ENCODE measurements at places on chromosomes 11 and 22.

DNA sequence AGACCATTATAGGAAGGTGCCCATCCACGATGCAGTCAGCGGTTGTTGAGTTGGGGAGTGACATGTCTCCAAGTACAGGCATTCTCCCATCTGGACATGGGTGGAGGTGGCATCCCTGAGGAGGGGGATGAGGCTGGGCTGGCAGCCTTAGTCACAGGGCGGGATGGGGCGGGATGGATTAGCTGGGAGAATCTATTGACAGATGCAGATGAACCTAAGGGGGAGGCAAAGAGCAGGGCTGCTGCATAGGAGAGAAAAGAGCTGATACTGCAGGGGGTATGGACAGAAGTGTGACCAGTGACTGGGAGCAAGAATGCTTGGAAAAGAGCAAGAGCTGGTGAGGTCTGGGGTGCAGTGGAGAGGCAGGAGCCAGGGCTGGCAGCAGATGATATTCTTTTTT, 42.7 kb downstream of the SCN3B start:
- no peak for DNase-seq

DNA sequence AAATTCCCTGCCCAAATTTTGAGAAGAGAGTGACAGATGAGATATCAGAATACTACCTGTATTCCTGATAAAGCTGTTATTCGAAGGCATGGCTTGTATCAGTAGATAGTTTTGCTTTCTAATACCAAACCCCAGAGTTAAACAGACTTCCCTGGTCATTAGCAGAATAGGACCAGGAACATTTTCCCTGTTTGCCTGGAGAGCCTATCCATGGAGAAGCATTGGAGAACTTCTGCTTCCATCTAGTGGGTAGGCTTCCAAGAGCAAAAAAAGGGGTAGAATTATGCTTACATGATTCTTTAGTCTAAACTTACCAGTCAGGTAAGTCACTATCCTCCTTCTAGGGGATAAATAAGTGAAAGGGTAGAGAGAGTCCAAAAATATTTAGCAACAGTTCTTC, 14.2 kb downstream of the PDE3B start:
- no peak for DNase-seq

DNA sequence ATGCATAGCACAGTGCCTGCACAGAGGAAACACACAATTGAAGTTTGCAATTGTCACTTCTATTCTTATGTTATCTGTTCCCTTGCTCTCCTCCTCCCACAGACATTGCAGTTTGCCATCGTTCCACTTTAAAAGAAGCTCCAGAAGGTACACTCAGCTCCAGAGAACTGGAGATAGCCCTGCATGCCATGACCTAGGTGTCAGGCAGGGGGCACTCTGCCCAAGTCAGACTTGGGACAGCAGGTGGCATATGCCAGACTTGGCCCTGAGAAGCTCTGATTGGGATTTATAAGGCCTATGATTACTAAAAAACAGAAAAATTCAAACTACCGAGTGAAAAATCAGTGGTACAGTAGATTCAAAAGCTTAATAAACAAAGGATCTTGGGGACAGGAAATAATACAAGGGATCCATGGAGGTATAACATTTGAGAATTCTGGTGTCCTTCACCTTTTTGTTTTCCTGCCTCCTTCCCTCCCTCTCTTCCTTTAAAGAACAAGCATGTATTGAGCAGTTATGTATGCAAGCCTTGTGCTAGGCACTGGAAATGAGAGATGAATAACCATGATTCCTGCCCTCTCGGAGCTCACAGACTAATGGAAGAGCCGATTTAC, 40.0 kb downstream of the TENM4 start:
- DNase-seq, result peak; percentile 47

- DNase-seq, result no peak
Measured at GRCh38 chr22:45131749-45132148, 32.0 kb upstream of the NUP50 start.

GRCh38 chr11:119157063-119157462, 8.2 kb downstream of the ABCG4 start:
- no peak for DNase-seq

DNA sequence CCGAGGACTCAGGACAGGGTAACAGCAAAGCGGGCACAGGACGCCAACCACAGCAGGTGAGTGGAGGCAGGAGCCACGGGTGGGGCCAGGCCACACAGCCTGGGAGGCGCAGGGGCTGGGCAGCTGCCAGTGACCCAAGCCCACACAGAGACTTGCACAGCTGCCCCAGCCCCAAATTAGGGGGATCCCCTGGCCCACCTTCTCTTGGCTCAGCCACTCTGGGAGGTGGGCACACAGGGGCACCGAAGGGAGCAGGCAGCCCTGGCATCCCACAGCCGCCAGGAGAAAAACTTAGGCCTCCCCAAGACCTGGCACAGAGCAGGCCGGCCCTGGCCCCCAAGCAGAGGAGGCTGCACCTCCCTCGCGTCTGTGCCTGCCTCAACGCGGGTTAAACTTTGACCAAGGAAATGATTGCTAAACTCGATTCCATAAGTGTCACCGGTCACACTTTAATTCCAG, at the start of gene SLC22A12:
SLC22A12 (plus strand) TSS at position 458 of the 459 bp plus-strand sequence. CDS start 337 bp downstream, outside the sequence.
- no peak for DNase-seq

DNA sequence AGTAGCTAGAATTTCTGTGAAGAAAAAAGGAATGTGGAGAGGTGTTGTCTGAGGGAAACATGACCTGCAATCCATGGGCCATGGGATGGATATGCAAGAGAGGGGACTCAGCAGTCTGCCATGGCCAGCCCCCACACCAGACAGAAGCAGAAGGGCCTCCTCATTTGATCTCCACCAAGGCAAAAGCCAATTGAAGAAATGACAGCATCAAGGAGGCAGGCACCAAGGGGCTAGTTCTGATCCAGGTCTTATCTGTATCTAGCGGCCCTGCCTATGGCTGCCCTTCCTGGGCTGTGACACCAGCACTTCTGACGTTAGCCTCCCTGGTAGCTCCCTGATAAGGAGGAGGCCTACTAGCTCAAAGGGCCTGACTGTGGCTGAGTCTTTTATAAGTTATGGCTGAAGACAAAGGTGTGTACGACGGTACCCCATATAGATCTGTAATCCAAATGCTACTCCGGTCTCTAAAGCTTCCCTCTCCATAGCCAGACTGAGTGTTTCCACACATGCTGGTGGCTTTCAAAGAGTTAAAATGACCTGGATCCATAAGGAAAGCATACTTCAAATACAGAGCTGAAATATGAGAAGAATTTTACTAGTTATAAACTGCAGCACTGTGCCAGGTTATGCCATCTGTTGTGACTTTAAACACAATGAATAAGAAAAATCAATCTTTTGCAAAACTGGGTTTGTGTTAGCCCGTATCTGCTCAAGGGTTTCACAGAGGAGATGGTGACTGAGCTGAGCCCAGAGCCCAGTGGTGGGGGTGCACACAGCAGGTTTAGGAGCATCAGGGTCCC, 34.4 kb downstream of the HIRA start:
- DNase-seq, result no peak

- DNase-seq, result no peak
Measured at GRCh38 chr22:24507716-24508115, 12.6 kb downstream of the UPB1 start.
